Renal cortical epithelial cell (primary cell): ENCODE measurements at places on chromosomes 2 and 18.
A peak's percentile ranks its signal among the peaks of the same experiment; 100 is the strongest.

DNA sequence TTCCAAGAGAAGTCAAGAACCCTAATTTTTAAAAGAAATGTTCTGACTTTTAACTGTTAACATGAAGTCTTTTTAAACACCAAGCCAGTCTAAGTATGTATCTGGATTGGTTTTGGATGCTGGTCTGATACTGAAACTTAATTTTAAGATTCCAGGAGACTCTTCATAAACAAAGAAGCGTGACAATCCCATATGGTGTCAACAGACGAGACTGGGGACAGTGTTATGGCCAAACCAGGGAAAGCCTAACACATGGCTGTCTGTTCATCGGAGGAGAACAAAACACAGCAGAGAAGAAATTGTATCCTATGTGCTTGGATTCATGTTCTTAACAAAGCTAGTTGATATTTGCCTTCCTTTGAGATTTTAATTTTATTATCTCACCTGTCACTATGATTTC, 80.5 kb upstream of the UPP2 start:
- no peak for DNase-seq

DNA sequence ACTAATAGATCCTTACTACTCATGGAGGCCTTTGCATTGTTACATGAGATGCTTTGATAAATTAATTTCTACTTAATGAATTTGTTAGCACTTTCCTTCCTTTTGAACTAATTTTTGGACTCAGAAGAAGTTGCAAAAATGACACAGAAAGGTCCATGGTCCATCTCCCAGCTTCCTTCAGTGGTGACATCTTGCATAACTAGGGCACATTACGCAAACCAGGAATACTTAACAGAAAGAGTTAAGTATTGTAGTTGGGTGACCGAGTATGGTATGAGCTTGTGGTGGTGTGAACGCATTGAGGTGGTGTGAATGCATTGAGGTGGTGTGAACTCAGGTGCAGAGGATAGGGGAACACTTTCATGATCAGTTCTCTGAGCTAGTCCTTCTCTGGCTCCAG, 151.1 kb upstream of the TWIST2 start:
- no peak for DNase-seq

- peak; percentile 38 for DNase-seq
Observed at GRCh38 chr18:66560094-66560493, 43.8 kb downstream of the CDH19 start.

GRCh38 chr2:217223222-217223930, 363.5 kb upstream of the TNP1 start:
- DNase-seq, result peak; percentile 96

DNA sequence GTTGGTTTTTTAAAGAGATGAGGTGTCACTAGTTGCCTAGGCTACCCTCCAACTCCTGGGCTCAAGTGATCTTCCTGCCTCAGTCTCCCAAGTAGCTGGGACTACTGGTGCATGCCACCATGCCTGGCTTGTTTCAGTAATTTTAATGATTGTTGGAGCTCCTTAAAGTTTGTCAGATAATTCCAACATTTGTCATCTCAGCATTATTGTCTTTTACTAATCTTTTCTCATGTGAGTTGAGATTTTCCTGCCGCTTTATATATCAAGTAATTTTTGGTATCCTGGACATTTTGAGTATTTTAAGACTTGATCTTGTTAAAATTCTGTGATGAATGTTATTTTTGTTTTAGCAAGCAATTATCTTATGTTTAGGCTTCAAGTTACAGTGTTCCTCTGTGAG, 108.6 kb downstream of the OTX1 start:
- no peak for DNase-seq

- DNase-seq, result no peak
Observed at GRCh38 chr2:20568501-20569463, 82.1 kb downstream of the HS1BP3 start.

GRCh38 chr18:57194070-57194469, 47.2 kb downstream of the BOD1L2 start:
- no peak for DNase-seq

DNA sequence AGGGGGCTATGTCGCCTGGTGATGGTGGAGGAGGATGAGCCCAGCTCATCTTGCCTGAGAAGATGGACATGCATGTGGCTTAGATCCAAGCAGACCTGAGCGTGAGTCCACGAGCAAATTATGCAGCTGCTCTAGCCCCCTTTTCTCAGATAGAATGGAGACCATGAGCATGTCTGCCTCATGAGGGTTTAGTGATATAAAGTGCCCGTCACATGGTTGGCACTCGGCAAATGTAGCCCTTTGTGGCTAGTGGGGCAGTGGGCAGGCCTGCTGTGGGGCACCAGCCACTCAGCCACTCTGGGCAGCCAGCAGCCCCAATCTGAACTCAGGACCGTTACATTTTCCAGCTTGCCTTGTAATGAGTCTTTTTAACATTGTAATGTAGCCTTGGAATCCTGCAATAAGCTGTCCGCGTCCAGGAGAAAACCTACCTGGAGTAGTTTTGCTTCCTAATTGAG, 92.1 kb upstream of the HS6ST1 start:
- DNase-seq, result no peak

GRCh38 chr2:9412781-9413180, 10.5 kb downstream of the ITGB1BP1 start:
- DNase-seq, result no peak

- peak; percentile 52 for DNase-seq
Observed at GRCh38 chr2:226215902-226216503, 583.6 kb downstream of the IRS1 start.

GRCh38 chr2:182826064-182826463, 40.4 kb downstream of the FRZB start:
- no peak for DNase-seq

DNA sequence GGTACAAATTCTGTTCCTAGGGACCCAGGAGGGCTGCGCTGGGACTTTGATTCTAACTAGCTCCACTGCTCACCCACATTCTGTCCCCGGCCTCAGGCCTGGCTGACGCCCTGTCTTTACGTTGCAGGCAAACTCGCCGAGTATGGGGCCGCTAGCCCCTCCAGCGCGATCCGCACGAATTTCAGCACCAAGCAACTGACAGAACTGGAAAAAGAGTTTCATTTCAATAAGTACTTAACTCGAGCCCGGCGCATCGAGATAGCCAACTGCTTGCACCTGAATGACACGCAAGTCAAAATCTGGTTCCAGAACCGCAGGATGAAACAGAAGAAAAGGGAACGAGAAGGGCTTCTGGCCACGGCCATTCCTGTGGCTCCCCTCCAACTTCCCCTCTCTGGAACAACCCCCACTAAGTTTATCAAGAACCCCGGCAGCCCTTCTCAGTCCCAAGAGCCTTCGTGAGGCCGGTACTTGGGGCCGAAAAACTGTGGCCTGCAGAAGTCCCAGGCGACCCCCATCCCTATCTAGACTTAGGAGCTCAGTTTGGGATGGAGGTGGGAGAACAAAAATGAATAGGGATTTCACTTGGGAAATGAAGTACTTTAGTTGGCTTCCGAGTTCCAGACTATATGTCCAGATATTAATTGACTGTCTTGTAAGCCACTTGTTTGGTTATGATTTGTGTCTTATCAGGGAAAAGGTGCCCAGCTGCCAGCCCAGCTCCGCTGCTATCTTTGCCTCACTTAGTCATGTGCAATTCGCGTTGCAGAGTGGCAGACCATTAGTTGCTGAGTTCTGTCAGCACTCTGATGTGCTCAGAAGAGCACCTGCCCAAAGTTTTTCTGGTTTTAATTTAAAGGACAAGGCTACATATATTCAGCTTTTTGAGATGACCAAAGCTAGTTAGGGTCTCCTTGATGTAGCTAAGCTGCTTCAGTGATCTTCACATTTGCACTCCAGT, 1.5 kb downstream of the HOXD1 start:
- DNase-seq, result no peak

DNA sequence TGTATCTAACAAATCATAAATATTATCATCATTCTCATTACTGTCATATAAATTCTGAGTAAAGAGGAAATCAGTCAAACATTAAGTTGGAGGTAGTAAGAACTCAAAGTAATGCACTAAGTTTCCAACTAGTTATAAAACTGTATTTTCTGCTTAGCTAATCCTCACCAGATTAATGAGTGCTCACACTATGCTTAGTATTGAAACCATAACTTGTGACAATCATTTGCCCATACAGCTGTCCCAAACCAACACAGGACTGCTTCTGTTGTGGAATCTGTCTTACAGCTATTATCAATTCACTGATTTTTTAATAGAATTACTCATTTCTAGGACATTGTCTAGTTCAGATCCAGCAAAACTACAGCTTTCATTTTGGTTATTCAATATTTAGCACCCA, 41.5 kb upstream of the TANK start:
- DNase-seq, result no peak

DNA sequence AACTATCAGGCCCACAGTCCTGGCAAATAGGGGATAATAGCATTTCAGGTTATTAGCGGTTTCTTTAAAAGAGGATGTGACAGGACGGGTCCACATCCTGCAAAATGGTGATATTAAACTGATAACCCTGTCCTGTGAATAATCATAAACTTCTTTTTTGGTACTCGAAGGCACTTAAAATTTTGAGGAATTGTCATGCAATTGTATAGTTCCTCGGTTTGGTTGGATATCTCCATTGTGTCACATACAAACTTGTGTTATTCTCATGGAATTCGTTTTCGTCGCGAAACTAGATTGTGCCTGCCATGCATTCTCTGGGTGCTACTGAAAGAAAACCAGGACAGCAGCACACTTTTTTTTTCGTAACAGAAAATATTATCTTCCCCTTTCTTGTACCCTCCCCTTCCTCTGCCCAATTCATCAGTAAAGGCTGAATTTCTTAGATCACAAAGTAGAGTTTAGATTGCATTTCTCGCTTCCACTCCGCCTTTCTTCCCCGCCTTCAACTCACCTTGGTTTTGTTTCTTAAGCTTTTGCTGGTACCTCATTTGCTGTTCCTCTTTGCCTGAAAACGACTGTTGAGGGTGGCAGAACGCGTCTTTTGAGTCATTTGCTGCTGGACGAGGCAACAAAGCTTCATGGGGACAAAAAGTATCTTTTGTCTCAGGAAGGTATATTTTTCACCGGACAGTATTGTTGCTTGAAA, 1.3 kb downstream of the CERS6 start:
- DNase-seq, result no peak

- peak; percentile 59 for DNase-seq
Observed at GRCh38 chr2:714005-714741, 37.0 kb upstream of the TMEM18 start.

DNA sequence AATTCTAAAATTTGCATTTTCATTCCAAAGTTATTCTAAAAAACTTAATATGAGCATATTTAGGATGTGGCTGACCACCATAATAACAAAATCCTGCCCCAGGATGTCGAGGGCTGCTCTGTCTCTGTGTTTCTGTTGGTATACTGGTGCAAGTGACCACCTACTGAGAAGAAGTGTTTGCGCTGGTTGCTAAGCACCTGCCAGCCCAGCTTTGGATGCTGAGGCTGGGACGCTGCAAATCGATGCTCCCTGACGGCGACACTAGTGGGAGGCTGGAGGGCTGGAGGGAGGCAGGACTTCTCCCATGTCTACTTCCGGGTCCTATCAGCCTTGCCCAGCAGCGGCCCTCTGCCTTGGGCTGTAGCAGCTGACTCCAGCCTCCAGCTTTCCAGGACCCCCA, 45.0 kb downstream of the LAMA1 start:
- DNase-seq, result no peak

DNA sequence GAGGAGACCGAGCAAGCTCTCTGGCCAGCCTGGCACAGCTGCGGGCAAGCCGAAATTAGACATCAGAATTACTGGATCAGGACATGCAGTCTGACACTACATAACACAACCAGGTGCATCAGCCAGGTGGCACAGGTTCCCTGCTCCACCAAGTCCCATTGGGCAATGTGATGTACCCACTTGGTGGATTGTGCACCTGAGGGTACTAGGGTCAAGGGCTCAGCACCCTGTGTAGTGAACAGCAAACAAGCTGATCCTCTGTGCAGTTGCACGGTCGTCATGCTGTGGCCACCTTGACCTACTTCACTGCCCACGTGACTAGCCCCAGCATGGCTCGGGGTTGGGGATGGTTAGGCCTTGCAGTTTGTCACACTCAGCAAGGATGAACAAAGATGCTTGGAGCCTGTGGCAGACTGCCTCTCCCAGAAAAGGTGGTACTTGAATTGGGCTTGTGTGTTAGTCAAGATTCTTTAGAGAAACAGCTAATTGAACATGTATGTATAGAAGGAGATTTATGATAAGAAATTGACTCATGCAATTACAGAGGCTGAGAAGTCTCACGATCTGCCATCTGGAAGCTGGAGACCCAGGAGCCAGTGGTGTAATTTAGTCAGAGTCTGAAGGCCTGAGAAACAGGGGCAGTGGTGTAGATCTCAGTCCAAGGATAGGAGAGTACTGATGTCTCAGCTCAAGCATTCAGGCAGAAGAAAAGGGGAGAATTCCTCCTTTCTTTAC, 71.4 kb upstream of the TMEM87B start:
- no peak for DNase-seq

DNA sequence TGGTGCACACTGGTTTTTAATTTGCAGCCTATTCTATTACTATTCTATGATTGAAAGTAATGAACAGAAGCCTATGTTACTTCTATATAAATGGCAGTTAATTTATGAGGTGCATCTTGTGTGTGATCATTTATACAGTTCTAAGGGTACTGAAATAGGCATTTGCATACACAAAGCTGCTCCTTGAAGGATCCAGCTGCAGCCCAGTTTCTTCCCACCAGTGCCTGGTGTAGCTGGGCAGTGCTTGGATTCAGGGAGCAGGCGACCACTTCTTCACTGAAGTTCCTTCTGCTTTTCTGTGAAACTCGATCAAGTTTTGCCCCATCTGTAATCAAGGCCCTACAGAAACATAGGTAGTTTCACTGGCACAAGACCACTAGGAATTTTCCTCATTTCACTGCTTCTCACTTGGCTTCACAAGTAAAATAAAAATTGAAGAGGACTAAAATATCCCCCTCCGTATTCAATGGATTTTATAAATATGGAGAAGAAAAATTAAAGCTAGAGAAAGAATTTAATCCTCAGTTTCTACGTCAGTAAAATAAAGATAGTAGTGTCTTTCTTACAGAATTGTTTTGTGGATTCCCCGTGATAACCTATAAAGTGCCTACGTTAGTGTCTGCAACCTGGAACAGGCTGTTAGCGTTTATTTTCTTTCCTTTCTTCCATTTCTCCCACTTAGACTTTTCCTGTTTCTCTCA, 1.7 kb upstream of the LPIN2 start:
- no peak for DNase-seq

- DNase-seq, result no peak
Observed at GRCh38 chr2:147641651-147642050, 203.2 kb upstream of the ACVR2A start.

DNA sequence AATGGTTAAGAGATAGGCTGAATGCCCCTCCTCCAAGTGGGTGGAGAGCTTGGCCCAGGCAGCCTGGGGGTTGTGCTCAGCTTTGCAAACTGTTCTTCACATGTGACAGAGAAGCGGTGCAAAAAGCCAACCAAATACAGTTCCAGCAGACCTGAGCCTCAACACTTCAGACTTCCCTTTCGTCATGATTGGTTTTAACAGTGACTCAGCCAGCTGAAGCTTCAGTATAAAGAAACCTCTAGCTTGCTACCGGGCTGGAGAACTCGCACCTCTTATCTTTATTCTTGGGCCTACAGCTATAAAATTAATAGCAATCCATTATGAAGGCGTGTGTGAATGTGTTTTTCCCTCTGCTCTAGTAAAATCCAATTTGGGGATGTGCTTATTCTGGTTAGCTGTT, 20.0 kb downstream of the SETBP1 start:
- peak; percentile 81 for DNase-seq

GRCh38 chr2:209383212-209383611, 40.6 kb upstream of the MAP2 start:
- peak; percentile 98 for DNase-seq
